ENCODE measurements at places on chromosomes 7 and 10.

- DNase-seq, result no peak
These were observed 17.0 kb upstream of the ADAMTS14 start for GRCh38 chr10:70655316-70655715.

DNA sequence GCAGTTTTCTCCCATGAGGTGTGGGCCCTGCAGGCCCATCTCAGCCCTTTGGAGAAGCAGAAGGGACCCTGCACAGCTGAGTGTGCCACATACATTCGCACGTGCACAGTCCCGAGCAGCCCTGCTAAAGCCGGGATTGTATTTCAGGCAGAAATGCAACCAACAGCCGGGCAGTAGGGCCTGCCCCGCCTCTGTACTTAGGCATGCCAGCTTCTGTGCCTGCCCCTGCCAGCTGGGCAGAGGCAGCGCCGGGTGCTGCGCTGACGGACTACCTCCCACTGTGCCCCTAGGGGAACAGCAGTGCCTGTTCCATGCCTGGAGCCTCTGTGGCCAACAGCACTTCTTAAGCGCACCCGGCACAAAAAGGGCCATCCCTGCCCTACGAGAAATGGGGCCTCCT is 170.3 kb downstream of the NEURL1 start:
- DNase-seq, result no peak

DNA sequence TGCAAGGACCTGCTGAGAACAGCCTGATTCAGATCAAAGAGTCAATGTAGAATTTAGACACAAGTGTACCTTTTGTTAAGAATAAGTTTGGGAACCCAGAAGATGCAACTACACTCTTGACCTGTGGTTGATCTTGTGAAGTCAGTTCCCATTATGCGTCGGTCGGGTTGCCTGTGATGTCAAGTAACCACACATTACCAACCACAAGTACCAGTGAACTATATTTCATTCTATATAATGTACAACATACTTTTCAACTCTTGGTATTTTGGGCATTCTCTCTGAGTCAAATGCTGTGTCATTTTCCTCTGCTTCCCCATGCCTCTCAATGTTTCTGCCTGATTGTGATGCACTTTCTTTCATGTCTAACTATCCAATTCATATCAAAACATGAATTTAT is 426.2 kb downstream of the ETV1 start:
- DNase-seq, result no peak

DNA sequence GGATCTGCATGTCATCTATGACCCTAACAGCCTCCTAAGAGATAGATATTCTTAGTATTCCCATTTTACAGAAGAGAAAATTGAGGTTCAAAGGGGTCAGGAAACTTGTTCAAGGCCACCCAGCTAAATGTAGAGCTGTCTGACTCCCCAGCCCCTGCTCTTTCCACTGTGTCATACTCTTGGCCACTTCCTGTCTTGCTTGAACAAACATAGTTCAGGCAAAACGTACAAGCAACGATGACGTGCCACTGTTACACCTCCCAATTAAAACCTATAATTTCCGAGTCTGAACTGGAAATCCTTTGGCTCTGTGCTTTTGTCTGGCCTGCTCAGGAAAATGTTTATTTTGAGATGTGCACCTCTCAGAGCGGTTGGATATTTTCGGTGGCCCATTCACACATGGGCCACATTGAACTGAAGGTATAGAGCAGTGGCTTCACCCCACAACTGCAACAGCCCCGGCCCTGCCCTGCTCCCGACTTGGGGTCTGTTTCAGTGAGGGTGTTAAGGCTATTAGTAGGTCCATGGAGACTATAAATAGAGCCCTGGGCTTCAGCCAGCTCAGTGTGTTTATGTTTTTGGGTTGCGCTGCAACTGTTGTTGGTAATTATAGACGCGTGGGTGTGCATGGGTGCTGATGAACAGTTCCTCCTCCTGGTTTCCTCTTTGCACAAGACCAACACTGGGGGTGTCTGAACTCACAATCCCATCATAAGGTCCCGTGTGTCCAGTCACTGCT is 172.3 kb upstream of the ADO start:
- peak; percentile 60 for DNase-seq

DNA sequence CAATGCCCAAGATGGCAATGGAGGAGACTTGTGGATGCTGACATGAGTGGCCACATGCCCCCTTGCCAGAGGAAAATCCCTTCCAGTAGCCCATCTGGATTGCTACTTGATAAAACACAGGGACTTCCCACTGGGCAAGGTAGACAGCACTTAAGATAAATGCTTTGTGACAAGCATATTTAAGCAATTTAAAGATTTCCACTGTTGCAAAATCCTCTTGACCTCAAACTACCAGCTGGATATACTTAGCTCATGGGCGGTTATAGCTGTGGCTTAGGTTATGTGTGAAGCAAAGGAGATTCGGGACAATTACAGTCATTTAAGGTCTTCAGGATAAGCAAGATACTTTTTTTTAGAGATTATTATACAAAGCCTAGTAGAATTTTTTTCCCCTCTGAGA is 238.1 kb downstream of the BMPER start:
- DNase-seq, result no peak

- DNase-seq, result peak; percentile 8
These were observed 29.6 kb downstream of the MINDY4 start for GRCh38 chr7:30800785-30801252.

DNA sequence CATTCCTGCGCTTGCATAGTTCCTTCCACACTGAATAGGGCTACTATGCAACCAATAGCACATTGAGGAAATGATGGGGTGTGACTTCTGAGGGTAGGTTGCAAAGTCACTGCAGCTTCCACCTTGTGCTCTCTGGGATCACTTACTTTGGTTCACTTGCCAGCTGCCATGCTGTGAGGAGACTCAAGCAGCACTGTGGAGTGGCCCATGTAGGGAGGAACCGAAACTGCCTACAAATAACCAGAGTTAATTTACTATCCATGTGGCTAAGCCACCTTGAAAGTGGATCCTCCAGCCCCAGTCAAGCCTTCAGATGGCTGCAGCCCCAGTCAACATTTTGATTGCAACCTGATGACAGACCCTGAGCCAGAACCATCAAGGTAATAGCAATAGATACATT is 64.3 kb downstream of the FAM204A start:
- no peak for DNase-seq

DNA sequence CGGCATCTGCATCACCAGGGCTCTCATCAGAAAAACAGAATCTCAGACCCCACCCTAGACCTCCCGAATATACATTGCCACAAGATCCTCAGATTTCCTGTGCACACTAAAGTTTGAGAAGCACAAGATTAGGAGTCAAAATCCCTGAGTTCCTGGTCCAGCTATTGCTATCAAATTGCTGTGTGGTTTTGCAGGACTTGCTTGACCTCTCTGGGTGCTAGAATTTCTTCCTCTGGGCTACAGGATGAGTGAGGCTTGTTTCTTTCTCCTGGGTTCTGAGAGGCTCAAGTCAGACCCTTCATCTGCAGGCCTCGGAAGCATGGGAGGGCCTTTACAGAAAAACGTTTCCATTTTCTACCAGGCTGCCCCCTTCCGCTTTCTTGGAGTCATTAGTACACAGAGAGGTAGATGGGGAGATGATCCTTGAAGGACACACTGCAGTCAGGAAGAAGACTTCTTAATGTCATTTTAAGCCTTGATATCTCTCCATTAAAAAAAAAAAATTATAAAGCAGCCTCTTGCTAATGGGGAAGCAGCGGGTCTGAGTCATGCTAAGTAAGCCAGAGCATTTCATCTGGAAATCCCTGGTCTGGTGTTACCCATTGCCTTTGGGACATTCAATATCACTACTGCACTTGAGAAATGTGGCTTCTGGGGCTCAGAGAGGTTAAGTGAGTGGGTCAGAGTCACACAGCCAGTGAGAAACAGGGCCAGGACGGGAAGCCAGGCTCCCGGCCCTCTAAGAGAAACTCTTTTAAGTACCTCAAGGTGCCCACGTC is 173.5 kb downstream of the KCNMA1 start:
- no peak for DNase-seq

DNA sequence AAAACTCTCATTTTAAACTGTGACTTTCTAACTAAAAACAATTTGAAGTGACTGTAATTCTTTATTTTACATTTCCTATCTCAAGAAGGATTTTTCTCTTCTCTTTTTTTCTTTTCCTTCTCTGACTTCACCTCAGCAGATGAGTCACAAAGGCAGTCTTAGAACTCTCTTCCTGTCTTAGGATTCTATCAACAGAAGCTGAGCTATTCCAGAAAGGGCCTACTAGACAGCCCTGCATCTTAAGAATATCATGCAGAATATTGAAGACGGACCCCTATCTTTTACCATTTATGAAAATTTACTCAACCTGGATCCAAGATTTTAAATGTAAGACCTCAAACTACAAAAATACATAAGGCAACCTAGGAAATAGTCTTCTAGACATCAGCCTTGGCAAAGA is 365.7 kb upstream of the SEMA3C start:
- DNase-seq, result no peak

DNA sequence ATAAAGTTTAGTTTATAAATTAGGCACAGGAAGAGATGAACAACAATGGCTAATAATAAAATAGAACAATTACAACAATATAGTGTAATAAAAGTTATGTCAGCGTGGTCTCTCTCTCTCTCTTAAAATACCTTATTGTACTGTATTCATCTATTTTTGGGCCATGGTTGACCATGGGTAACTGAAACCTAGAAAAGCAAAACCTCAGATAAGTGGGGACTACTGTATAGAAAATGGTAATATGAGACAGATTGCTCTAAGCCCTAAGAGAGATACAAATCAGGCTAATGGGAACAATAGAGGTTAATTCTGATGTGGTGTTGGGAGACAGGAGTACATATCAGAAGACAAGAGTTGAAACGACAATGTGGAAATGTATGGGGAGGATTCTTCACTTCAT is 86.2 kb downstream of the ZNF365 start:
- DNase-seq, result no peak

- no peak for DNase-seq
These were observed 32.7 kb upstream of the NRCAM start for GRCh38 chr7:108488768-108489538.

DNA sequence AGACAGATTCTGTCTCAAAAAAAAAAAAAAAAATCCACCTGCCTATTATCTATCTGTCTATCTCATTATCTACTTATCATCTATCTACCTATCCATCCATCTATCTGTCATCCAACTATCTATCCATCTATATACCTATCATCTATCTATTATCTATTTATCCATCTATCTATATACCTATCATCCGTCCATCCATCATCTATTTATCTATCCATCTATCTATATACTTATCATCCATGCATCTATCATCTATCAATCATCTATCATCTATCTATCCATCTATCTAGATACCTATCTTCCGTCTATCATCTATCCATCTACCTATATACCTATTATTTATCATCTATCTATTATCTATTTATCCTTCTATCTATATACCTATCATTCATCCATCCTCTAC is 16.5 kb upstream of the TPST1 start:
- no peak for DNase-seq

DNA sequence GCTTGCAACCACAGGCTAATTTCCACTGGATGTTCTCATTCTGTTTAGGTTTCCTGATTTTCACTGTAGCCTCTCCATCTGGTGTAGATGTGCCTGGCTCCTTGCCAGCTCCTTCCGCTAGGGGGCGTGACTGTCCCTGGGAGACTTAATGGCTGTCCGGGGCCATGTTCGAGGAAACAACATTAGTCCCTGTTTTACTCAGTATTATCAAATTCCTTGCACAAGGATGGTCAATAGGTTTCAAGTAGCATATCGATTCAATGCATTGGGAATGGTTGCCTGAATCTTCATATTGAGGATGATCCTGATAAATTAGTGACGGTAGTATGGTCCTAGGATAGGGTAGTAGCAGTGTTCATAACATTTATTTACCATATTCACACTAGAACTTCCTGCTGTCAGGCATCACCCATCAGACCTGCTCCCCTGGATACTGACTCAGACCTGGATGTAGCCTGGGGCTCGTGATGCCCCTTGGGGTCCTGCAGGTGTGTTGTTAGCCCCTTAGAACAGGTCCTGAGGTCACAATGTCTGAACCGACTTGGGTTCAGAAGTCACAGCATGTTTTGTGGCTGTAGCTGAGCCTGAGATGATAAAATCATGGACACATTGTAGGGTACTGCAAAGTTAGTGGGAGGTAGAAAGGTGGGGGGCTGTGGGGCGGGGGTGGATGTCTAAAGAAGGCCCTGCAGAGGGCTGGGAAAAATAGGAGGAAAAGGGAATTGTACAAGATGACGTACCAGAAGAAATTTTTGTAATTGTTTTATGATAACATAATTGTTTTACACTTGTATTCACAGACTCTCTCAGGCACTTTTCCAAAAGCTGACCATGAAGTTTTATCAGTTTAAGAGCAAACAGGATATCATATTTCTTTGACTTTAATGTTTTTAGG is 8.9 kb upstream of the EXOC6 start:
- DNase-seq, result peak; percentile 33

- no peak for DNase-seq
These were observed 19.5 kb downstream of the DNAJB9 start for GRCh38 chr7:108589199-108589598.

GRCh38 chr7:116707289-116707688 is 35.3 kb downstream of the MET start:
- DNase-seq, result no peak

DNA sequence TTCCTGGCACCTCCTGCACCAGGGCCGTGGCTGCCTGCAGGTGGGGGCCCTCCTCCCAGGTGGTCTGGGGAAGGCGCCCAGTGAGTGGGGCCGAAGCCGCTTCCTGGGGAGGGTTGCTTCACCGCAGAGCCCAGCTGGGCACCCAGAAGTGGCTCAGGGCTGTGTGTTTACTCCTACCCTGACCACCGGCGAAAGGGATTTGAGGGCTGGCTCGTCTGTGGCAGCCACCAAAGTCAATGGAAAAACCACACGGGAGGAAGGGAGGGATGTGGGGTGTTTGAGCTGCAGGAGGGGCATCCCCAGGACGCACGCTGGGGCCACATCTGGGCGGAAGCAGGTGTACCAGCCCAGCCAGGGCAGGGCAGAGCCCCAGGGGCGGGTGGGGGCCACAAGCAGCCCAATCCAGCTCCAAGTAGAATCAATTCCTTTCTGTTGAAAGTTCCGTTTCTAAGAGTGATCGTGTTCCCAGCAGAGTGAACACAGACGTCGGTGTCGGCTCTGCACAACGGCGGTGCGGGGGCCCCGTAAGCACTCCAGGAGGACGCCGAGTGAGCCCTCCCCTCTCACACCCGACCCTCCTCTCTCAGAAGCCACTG is 69.9 kb downstream of the FOXL3 start:
- DNase-seq, result no peak

DNA sequence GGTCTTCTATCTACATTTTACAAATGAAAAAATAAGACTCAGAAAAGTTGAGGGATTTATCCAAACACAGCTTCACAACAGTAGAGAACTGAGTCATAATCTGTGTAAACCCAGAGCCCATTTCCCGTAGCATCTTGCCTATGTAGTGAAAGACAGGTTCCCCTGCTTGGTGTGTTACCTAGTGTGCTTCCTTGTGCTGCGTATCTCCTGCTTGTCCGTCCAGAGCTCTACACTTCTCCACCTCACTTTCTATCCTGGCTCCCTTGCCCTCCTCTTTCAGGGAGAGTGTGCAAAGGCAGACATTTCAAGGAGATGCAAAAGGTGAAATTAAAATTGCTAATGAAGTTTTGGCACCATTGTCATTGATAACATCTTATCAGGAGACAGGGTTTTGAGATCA is 1.4 kb upstream of the ASNS start:
- DNase-seq, result no peak

Measured in activated CD4-positive, alpha-beta T cell treated with anti-CD3 and anti-CD28 coated beads, Interleukin-2, amount 50 U/mL, for 4 hours (primary cell).